ENCODE measurements at places on chromosomes 2 and 18.

DNA sequence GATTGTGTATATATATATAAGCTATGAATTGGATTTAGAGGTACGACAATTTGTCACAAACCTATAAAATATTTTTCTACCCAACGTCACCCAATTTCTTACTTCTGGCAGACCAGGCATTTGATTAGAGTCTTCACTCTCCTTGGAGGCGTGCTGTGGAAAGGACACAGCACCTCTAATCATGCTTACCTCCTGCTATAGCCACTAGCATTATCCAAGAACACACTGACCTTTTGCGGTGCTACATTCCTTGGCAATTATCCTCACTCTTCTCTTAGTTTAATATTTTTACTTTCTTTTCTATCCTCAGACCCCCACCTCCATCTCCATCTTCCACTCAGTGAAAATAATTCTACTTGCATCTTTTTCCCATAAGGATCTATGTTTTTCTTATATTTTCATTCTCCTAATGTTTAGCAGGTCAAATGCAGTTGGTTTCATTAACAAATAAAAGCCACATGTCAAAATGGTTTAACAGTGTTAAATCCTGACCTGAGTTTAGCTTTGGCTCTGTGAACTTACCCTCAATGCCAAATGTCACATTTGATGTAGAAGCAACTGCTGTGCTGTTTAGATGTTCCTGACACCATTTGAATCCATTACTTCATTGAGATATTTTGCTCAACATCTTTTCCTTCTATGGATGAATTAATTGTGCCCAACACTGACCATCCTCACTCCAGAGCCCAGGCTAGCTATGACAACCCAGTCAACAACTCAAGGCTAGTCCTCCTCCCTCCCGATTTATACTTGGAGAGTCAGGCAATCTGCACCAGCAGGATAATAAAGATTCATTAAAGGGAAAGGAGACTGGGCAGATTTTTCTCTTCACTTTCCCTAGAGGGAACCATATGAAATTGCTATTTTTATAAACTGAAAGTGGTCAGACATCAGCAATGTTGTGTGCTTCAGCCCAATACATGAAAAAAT lies 240.5 kb downstream of the MREG start:
- no peak for DNase-seq

- DNase-seq: no peak
Measured at GRCh38 chr2:45768208-45768607, 116.7 kb downstream of the PRKCE start.

GRCh38 chr2:67561457-67561965 lies 164.4 kb downstream of the ETAA1 start:
- no peak for DNase-seq

- DNase-seq: no peak
Measured at GRCh38 chr18:23824669-23825068, 135.4 kb downstream of the LAMA3 start.

- DNase-seq: peak; percentile 70
Measured at GRCh38 chr2:96954011-96954846, 32.2 kb downstream of the FAM178B start.

DNA sequence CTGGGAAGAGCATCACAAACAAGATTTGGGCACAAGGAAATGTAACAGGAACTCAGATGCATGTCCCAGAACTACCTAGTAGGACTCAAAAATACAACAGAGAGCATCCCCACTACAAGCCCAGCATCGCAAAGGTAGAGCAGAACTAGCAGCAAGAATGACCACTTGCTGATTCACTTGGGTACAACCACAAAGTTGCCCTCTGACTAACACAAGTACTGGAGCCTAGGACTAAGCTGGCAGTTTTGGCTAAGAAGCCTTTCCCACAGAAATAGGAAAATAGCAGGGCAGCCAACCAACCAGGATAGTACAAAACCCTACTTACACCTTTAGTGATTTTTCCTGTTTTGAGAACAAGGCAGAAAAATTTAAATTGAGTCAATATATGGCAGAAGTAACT lies 193.8 kb downstream of the PAX3 start:
- DNase-seq: no peak

DNA sequence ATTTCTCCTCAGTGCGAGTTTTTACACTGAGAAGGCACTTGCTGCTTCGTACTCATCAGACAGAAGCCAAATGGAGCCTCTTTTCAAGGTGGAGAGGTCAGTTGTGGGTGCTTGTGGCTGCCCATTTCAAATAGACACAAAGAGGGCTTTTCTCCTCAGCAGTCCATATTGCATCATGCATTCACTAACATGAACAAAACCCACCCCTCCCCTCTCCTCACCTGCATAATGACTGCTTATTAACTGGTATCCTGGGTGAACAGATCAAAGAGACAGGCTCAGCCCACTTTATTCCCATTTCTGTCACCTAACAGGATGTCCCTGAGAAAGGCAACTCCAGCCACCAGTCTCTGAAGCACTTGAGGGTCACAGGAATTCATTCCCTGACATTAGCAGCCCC lies 28.9 kb downstream of the KLF7 start:
- DNase-seq: no peak

GRCh38 chr2:10926191-10926820 lies 14.6 kb downstream of the KCNF1 start:
- DNase-seq: no peak

GRCh38 chr18:57057890-57058289 lies 89.0 kb upstream of the BOD1L2 start:
- DNase-seq: no peak

DNA sequence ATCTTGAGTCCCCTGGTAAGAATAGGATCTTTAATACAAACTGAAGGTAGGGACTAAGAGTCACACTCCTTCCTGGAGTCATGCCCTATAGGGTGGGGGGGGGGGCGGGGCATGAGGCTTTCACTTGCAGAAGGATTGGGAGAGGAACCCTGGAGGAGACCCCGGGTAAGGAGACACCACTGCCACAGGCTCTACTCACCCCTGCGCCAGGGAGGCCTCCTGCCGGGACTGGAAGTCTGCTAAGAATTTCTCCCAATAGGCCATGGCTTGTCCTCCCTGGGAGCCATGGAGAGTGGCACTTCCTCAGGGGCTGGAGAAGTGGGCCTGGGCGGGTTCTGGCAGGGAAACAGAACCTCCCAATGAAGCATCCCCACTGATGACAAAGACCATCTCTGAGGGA lies 645.3 kb upstream of the RAB6C start:
- no peak for DNase-seq

DNA sequence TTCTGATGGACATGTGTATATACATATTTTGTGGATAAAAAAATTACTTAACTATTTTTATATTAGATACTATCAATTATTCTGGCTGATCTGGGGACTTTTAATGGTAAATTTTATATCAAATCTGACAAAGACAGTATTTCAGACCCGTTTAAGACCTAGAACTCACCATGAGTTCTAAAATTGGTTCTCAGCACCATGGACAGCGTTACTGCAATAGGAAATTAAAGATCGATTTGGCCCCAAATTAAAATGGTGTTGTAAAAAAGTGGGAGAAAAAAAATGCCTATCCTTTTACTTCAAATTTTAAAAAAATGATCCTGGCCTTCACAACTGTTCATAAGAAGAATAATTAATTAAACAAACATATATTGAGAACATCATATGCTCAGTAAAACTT lies 919 bp upstream of the SCN2A start:
- no peak for DNase-seq

DNA sequence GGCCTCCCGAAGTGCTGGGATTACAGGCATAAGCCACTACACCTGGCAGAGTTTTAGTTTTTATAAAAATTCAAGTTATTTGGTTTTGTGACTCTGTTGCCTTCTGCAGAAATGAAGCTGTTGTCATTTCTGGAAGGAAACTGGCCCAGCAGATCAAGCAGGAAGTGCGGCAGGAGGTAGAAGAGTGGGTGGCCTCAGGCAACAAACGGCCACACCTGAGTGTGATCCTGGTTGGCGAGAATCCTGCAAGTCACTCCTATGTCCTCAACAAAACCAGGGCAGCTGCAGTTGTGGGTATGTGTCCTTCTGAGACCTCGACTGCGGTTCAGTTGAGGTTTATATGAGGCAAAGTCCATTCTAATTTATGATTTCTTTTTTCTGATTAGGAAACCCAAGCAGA lies 7.2 kb downstream of the MTHFD2 start:
- DNase-seq: no peak

DNA sequence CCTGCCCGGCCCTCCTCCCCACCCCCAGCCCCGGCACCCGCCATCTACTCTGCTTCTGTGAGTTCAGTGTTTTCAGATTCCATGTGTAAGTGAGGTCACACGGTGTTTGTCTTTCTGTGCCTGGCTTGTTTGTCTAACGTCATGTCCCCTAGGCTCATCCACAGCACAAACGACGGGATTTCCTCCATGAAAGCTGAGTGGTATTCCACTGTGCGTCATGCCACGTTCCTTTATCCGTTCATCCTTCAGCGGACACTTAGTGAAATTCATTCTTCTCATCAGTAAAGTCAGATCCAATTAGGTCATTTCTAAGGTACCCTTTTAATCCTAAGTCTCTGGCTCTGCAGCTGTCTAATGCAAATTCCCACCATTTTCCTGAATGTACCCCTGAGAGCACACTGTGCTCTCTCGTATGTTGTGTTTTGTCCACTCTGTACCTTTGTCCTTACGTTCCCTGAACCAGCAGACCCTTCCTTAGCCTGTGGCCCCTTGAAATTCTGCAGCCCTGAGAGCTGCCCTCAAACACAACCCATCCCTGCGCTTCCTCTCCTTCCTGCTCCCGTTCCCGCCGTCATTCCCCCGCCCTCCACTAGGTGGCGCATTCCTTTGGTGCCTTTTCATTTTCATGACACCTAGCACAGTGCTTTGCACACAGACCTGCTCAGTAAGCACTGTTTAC lies 44.1 kb downstream of the TRAPPC12 start:
- DNase-seq: peak; percentile 69
